ENCODE measurements at places on chromosomes 2 and 18. TPM values are rescaled to one million over a fixed set of nuclear protein-coding genes. Genes with fewer than 3 reads are reported as not detected.

The CHRNA1 gene
- 0.31 TPM for total RNA-seq

The NR4A2 gene
- 62.1 TPM for total RNA-seq

The SERPINB5 gene
- not detected for total RNA-seq

The ALPI gene
- not detected for total RNA-seq

The REG1B gene
- total RNA-seq: 2.3 TPM

The CEP68 gene
- total RNA-seq: 29.1 TPM
